ENCODE measurements at places on chromosomes 1 and 21. TPM values are rescaled to one million over a fixed set of nuclear protein-coding genes. Genes with fewer than 3 reads are reported as not detected.
A peak's percentile ranks its signal among the peaks of the same experiment; 100 is the strongest.

The LAX1 gene
- total RNA-seq = not detected

GRCh38 chr1:35220976-35221375 lies 28.0 kb upstream of the SFPQ start:
- peak; percentile 22 for DNase-seq

DNA sequence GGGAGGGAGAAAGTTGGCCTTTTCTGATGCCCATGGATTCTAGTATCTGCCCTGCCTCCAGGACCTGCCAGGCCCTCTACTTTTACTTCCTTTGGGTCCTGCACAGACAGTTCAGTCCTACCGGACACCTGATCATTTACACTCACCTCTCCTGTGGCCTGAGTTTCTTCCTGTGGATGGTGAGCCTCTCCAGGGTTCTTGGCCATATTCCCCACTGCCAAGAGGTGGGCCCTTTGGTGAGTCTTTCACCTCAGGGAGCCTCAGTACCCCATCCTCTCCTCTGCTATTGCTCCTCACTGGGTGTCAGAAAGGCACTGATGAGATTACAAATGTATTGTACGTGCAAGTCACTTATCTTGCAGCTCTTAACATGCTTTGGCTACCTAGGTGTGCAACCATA lies 81.4 kb upstream of the ETV3 start:
- no peak for DNase-seq

The TRIM17 gene
- not detected for total RNA-seq

The RGL1 gene
- total RNA-seq = 18.3 TPM

DNA sequence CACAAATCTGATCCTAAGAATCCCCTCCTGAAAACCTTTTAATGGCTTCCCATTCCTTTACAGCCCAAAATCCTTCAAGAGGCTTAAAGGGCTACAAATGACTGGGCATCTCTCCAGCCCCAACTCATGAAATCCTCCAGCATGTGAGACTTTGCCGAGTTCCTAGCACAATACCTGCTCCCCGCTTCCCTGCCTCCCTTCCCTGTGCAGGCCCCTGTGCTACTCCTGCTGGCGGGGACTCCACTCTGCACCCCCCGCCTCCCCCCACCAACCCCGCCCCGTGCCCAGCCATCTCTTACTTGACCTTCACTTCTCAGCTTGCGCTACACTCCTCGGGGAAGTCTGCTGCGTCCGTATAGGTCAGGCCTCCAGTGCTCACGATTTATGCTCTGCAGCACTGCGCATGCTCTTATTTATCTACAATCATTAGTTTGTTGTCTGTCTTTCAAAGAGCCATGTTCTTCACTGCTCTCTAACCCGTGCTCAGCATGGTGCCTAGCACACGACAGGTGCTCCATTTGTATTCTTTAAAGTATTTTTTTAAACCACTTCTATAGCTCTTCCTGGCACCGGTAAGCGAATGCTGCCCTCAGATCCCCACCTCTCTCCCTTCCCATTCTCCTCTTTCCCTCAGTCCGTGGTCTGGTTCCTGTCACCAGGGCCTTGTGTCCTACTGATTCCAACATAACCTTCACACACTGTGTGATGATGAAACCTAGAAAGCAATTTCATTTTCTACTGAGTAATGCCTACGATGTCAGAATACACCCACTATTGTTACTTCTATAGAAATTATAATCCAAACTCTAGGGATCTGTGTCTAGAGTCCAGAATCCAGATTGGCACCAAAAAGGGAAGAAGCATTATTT lies 37.5 kb upstream of the PLA2G2C start:
- no peak for DNase-seq

The FAAP20 gene
- total RNA-seq = 23.1 TPM

All from M059J (cell line).